ENCODE measurements at places on chromosomes 5 and 9. TPM values are rescaled to one million over a fixed set of nuclear protein-coding genes. Genes with fewer than 3 reads are reported as not detected.

DNA sequence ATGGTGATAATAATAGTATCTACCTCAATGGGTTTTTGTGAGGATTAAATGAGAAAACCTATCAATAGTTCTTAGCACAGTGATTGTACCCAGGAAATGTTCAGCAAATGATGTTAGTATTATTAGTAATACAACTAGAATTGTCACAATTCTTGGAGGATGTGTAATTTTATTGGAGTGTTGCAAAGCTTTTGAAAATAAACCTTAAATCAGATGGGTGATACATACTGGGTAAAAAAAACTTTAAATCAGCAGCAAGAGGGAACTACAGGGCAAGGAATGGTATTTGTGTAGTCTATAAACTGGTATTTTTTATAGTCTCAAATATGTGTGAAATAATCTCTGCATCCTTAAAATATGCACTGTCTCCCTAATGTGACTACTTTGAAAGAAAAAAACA, 371.6 kb downstream of the PIK3R1 start:
- H3K36me3 ChIP-seq: no peaks in the 10 kb centered on the region
- H3K27me3 ChIP-seq: no peaks in the 10 kb centered on the region

GRCh38 chr9:79945495-79945894, 373.7 kb downstream of the TLE4 start:
- no peak overlapping the region for H3K27ac ChIP-seq
- no peaks in the 10 kb centered on the region for H3K36me3 ChIP-seq
- no peak overlapping the region for H3K4me3 ChIP-seq
- H3K27me3 ChIP-seq: no peaks in the 10 kb centered on the region

DNA sequence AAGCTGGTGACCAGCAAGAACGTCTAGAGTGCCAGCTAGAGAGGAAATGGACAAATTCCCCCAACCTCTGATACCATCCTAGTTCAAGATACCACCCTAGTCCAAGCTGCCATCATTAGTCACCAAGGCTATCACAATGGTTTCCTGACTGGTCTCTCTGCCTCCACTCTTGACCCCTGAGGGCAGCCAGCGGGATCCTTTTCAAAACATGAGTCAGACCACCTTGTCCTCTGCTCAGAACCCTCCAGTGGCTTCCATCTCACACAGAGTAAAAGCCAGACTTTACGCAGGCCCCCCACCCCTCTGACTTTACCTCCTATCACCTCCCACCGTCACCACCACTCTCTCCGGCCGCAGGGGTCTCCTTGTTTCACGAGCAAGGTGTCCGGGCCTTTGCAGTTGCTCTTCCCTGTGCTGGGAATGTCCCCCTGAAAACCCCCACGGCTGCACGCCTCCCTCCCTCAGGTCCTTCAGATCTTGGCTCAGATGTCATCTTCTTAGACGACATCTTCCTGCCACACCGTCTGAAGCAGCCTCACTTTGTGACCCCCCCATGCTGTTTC, 42.2 kb upstream of the FBXW11 start:
- H3K27ac ChIP-seq: no peak overlapping the region
- H3K4me3 ChIP-seq: no peak overlapping the region
- H3K4me1 ChIP-seq: no peaks in the 10 kb centered on the region
- DNase-seq: no peak
- peaks cover 53% of the 10 kb centered on the region for H3K36me3 ChIP-seq
- no peaks in the 10 kb centered on the region for H3K27me3 ChIP-seq

- H3K27me3 ChIP-seq: no peaks in the 10 kb centered on the region
- peaks cover 6% of the 10 kb centered on the region for H3K36me3 ChIP-seq
- H3K4me1 ChIP-seq: peaks cover 34% of the 10 kb centered on the region
- DNase-seq: no peak
- peak overlapping the region; percentile 90 for H3K27ac ChIP-seq
Measured at GRCh38 chr9:35659340-35659739, 1.2 kb downstream of the CCDC107 start.

- H3K4me1 ChIP-seq: no peaks in the 10 kb centered on the region
- no peaks in the 10 kb centered on the region for H3K36me3 ChIP-seq
- H3K4me3 ChIP-seq: no peak overlapping the region
- H3K27ac ChIP-seq: no peak overlapping the region
Measured at GRCh38 chr5:146920351-146920881, 41.9 kb upstream of the PPP2R2B start.

- no peaks in the 10 kb centered on the region for H3K27me3 ChIP-seq
- no peaks in the 10 kb centered on the region for H3K36me3 ChIP-seq
- H3K4me1 ChIP-seq: peaks cover 35% of the 10 kb centered on the region
- H3K27ac ChIP-seq: peak overlapping the region; percentile 28
Measured at GRCh38 chr5:74201334-74202081, 439.0 kb downstream of the ENC1 start.

GRCh38 chr9:87653941-87654340, 72.0 kb upstream of the CTSL start:
- no peaks in the 10 kb centered on the region for H3K4me1 ChIP-seq
- no peaks in the 10 kb centered on the region for H3K27me3 ChIP-seq
- H3K4me3 ChIP-seq: no peak overlapping the region
- no peaks in the 10 kb centered on the region for H3K36me3 ChIP-seq

DNA sequence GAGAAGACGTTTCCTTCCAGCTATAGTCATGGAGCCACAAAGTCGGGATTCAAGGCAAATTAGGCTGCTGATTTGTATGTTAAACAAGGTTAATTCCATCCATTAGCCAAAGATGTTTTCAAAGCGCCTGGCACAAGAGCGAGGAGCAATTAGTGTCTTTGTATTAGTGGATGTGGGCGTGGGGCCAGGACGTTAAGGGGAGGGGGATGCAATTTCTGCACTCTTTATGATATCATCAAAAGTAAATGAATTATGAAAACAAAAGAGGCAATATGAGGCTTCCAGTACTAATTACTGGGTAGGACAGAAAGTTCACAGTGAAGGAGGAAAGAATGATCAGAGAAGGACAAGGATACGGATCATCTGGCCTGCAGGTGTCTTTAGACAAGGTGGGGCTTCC, 230.9 kb upstream of the MSX2 start:
- no peak overlapping the region for H3K27ac ChIP-seq
- no peaks in the 10 kb centered on the region for H3K36me3 ChIP-seq
- no peak overlapping the region for H3K4me3 ChIP-seq
- H3K4me1 ChIP-seq: no peaks in the 10 kb centered on the region
- H3K27me3 ChIP-seq: no peaks in the 10 kb centered on the region
- no peak for DNase-seq

DNA sequence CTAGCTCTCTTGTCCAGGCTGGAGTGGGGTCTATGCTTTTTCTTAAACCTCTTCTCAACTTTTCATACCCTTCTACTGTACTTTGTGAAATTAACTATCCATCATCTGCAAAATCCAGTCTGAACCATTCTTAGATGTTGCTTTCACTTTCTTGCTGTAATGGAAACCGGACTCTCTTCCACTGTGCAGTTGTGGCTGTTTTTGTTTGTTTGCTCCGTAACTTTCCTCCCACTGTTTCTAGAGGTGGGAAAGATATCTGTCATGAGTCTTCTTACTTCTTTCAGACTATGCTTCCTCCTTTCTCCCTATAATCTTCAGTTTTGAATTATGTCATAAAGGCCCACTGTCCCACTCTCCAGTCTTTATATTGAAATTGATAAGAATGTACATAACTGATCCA, 6.5 kb downstream of the TNPO1 start:
- no peak overlapping the region for H3K27ac ChIP-seq
- no peak for DNase-seq
- H3K27me3 ChIP-seq: no peaks in the 10 kb centered on the region
- H3K36me3 ChIP-seq: no peaks in the 10 kb centered on the region

- no peak overlapping the region for H3K4me3 ChIP-seq
- DNase-seq: no peak
- no peak overlapping the region for H3K27ac ChIP-seq
- no peaks in the 10 kb centered on the region for H3K4me1 ChIP-seq
Measured at GRCh38 chr5:149452007-149452664, 73.0 kb upstream of the IL17B start.

GRCh38 chr9:123169926-123170325, 98.5 kb downstream of the STRBP start:
- no peaks in the 10 kb centered on the region for H3K36me3 ChIP-seq
- H3K27me3 ChIP-seq: no peaks in the 10 kb centered on the region
- peak; percentile 9 for DNase-seq
- H3K4me3 ChIP-seq: no peak overlapping the region
- peaks cover 20% of the 10 kb centered on the region for H3K4me1 ChIP-seq
- H3K27ac ChIP-seq: no peak overlapping the region

- H3K27ac ChIP-seq: no peak overlapping the region
- no peaks in the 10 kb centered on the region for H3K4me1 ChIP-seq
- no peak for DNase-seq
- no peaks in the 10 kb centered on the region for H3K27me3 ChIP-seq
- H3K36me3 ChIP-seq: no peaks in the 10 kb centered on the region
Measured at GRCh38 chr5:67291066-67291465, 94.5 kb upstream of the CD180 start.

DNA sequence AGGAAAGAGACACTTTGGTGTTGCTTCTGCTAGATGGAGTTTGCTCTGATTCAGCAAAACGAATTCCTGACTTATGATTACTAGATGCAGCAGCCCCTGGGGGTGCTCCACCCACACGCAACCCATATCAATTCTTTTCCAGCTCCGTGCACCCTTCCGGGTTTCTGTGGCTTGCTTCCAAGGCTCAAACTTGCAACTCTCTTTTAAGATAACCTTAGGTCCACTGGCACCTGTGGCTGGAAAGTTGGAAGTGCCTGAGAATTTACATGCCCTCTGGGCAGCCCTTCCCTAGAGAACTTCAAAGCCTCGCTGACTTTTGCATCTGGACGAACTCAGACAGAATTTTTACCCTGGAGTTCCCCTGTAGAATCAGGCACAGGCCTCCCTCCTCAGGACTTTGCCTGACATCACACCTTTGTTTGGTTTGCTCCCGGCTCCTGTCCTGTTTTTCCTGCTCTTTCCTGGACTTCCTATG, 224.9 kb downstream of the SNX18 start:
- H3K36me3 ChIP-seq: no peaks in the 10 kb centered on the region
- H3K27me3 ChIP-seq: no peaks in the 10 kb centered on the region
- DNase-seq: no peak
- peaks cover 14% of the 10 kb centered on the region for H3K4me1 ChIP-seq
- H3K4me3 ChIP-seq: no peak overlapping the region

DNA sequence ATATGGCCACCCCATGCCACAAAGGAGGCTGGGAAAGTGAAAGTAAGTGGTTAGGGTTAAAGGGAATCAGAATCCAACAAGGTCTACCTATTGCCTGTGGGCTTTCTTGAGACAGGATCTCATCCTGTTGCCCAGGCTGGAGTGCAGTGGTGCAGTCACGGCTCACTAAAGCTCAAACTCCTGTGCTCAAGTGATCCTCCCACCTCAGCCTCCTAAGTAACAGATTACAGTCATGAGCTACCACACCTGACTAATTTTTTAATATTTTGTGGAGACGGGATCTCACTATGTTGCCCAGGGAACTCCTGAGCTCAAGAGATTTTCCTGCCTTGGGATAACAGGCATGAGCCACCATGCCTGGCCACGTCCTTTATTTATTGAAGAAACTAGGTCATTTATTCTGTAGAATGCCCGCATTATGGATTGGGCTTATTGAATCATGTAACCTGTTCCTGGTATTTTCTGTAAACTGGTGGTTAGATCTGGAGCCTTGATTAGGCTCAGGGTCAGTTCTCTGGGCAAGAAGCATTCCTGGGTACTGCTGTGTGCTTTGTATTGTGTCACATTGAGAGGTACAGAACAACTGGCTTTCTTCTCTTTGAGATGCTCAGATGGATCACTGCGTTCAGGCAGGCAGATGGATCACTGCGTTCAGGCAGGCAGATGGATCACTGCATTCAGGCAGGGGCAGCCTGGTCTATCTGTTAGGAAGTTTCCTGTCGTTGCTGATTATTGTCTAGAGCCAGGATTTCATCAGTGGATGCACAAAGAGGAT, 41.6 kb downstream of the ERGIC1 start:
- no peaks in the 10 kb centered on the region for H3K27me3 ChIP-seq
- H3K4me1 ChIP-seq: peaks cover under 1% of the 10 kb centered on the region
- peaks cover 4% of the 10 kb centered on the region for H3K36me3 ChIP-seq
- H3K4me3 ChIP-seq: no peak overlapping the region
- no peak overlapping the region for H3K27ac ChIP-seq
- no peak for DNase-seq

ERAP2 gene
- 11.2 TPM for total RNA-seq

MARCHF11 gene
- not detected for total RNA-seq

EQTN gene
- not detected for total RNA-seq
